ENCODE measurements at places on chromosomes 16 and 17.

- no peak for DNase-seq
Observed at GRCh38 chr17:63995626-63996025, 2.5 kb upstream of the PRR29 start.

GRCh38 chr16:143456-143855 is 5.0 kb upstream of the NPRL3 start:
- no peak for DNase-seq

- DNase-seq: no peak
Observed at GRCh38 chr17:78290721-78291120, 59.3 kb downstream of the TMEM235 start.

- no peak for DNase-seq
Observed at GRCh38 chr17:16259926-16260325, 42.9 kb downstream of the PIGL start.

- no peak for DNase-seq
Observed at GRCh38 chr17:45813048-45813725, 29.1 kb downstream of the CRHR1 start.

DNA sequence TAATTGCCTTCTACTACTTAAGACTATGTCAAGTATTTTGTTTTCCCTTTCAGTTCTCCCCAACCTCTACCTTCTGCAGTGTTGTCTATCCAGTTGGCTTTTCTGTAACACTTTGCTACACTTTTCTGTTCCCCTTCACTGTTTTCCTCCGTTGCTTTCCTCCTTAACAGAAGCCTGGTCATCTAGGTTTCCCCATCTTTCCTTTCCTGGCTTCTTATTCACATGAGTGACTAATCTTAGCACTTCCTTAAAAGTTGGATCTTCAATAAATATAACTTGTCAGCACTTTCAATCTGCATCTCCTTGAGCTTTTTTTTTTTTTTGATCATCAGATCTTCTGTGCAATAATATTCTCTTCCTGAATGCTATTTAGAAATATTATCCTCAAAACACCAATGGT is 2.8 kb upstream of the SLFN11 start:
- no peak for DNase-seq

DNA sequence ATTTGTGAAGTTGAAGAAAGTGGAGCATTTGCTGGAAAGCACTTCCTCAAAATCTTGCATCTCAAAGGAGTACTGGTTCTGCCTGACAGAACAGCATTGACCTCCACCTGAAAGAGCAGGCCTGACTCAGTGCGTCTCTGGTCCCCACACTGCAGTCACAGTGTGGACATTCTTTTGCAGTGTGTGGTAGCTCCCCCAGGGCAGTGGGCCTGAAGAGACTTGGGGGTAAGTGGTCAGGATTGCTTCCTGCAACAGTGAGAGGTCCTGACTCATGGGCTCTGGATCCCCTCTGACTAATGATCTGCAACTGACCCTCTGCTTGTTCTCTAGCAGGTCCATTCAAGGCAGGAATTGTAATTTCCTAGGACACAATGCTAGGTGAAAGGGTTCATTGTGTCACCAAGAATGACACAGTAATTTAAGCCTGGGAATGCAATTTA is 204.9 kb upstream of the KCNJ16 start:
- no peak for DNase-seq

DNA sequence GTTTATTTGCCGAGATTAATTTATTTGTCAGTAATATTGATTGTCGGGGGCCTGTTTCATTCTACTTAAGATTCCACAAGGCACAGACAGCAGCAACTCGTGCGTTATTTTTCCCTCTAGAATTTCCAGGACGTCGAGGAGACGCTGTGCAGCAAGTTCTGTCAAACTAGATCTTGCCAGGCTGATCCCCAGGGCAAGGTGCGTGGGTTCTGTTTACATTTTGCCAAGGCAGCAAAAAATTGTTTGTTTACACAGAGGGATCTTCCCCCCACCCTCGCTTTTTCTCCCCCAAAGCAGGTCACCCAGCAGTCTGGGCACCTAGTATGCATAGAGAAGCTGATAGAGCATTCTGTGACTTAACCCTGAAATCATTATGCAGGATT is 111.4 kb downstream of the IRX3 start:
- no peak for DNase-seq

DNA sequence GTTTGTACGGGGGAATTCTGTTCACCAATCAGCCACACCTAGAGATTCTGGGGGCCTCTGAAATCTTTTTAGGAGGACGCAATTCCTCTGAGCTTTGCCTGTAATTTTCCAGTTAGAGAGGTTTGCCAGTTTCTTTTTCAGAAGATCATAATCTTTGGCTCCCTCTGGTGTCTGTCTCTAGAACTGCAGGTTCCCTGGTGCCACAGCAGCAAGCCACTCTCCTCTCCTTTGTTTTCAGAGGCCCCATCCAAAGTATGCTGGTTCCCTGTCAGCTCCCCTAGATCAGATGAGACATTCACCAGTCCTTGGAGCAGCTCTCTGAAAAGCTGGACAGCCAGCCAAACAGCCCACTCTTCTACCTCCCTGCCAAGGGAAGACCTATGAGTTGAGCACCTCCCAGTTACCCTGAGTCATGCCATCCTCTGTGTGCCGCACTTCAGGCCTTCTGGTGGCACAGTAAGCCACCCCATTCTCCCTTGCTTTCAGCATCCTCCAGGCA is 36.1 kb downstream of the RNF112 start:
- peak; percentile 47 for DNase-seq

GRCh38 chr17:40362696-40363110 is 1.8 kb downstream of the GJD3 start:
- peak; percentile 83 for DNase-seq

DNA sequence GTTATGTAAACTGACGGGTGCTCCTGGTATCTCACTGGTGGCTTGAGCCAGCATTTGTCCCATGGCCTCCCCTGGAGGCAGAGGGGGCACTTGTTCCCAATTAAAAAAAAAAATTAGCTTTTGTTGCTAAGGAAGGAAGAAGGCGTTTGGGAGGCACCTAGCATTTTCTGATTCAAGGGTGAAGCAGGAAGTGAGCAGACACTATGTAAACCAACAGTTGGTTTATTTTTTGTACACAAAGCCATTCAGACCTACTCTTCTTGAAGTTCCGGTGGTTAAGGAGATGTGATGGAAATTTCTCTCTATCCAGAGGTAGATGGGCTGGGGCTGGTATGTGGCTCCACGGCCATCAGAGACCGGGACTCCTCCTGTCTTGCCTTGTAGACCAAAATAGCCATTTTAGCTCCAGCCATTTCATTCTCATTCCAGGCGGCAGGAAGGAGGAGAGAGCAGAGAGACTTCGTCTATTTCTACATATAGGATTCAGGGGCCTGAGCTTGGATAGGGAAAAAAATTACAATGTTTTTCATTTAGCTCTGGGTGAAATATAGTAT is 103.0 kb downstream of the SNX29 start:
- DNase-seq: no peak

GRCh38 chr17:61168506-61168905 is 231.1 kb upstream of the TBX2 start:
- no peak for DNase-seq

DNA sequence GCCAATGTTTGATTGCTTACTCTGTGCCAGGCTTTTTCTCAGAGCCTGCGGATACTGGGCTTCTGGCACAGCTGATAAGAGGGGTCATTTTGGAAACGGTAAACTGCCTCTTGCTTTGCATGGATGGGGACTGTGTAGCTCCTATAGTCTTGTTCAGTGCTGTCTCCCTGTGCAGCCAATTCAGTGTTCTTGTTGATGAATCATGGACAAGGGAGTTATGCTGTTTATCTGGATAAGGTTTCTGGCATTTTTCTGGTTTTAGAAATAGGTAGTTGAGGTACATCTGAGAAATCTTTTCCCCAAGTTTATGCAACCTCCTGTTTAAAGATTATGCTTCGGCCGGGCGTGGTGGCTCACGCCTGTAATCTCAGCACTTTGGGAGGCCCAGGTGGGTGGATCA is 16.7 kb upstream of the TANGO6 start:
- DNase-seq: no peak

- no peak for DNase-seq
Observed at GRCh38 chr16:10387188-10387617, 1.3 kb downstream of the ATF7IP2 start.

GRCh38 chr16:21053590-21053989 is 97.1 kb downstream of the DNAH3 start:
- no peak for DNase-seq

GRCh38 chr17:35429702-35430101 is 2.6 kb downstream of the SLFN12 start:
- no peak for DNase-seq

DNA sequence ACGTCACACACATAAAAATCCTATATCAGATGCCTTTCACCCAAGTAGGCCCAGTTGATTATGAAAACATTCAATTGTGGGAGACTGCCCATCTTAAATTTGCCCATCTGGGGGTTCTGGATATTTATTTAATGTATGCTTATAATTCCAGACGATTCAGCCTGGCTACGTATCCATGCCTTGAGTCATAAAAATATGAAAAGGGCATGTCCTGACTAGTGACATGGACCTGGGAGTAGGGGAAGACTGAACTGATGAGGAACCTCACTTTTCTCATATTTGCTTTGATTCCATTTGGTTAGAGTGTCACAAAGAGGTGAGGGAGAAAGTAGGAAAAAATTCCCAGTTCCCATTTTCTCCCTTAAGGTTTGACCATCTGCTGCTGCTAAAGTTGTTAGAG is 122.5 kb upstream of the GNAO1 start:
- DNase-seq: no peak

DNA sequence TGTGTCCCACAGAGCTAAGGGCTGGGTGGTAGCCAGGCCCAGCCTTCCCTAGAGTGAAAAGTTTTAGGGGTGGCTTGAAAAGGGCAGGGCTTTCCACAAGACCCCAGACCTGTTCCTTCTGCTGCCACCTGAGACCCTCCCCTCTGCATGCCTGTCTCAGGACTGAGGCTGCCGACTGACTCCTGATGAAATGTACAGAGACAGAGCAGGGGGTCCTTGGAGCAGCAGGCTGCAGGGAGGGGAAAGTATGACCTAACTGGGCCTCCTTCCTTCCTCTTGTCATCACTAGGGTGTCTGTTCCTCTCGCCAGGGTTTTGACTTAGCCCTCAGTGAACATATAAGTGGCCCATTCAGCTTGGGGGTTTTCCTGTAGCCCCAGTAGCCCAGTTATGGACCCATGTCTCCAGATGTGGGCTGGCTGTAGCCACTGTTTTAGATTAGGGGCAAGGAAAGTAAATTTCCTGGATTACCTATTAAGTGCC is 14.9 kb upstream of the NFATC3 start:
- DNase-seq: no peak

- no peak for DNase-seq
Observed at GRCh38 chr16:49924078-49924477, 68.2 kb upstream of the ZNF423 start.

DNA sequence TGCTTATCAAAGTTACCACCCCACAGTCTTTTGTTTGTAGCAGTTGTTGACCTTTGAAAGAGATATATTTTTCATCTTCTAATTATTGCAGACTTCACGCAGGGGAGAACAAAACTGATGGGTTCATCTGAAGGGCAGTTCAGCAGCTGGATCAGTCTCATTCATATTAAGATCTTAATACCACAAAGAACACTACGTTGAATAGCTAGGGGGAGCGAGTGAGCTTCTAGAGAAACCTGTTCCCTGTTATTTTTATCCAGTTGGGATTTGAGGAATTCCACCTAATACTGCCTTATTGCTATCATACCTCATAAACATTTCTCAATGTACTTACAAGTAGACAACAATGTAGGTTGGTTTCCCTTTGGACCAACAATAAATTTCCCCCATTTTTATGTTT is 306.1 kb upstream of the KIF2B start:
- no peak for DNase-seq

GRCh38 chr17:56457501-56457900 is 136.0 kb upstream of the NOG start:
- no peak for DNase-seq
